ENCODE measurements at places on chromosomes 7 and 10. TPM values are rescaled to one million over a fixed set of nuclear protein-coding genes. Genes with fewer than 3 reads are reported as not detected.

DNA sequence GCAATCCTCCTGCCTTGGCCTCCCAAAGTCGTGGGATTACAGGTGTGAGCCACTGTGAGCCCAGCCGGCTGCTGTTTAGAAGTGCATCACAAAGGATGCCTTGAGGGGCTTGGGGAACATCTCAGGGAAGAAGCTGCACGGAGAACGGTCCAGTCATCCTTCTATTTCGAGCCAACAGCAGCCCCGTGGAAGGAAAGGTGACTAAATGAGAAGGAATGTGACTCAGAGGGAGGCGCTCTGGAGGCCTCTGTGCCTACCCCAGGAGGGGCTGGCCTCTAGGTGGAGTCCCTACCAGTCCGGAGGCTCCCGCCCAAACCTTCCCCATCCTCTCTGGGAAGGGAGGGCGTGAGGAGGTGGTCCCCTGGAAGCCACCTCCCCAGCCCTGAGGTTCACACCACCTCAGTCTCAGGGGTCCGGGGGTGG is 76.2 kb downstream of the CTBP2 start:
- peak overlapping the region; percentile 95 for H3K27ac ChIP-seq
- DNase-seq: no peak
- no peak overlapping the region for H3K4me3 ChIP-seq
- no peaks in the 10 kb centered on the region for H3K27me3 ChIP-seq
- H3K4me1 ChIP-seq: peaks cover 3% of the 10 kb centered on the region

- DNase-seq: no peak
- H3K36me3 ChIP-seq: no peaks in the 10 kb centered on the region
- no peaks in the 10 kb centered on the region for H3K4me1 ChIP-seq
- no peak overlapping the region for H3K4me3 ChIP-seq
- H3K27ac ChIP-seq: no peak overlapping the region
Measured at GRCh38 chr7:116334555-116334954, 124.2 kb downstream of the TES start.

The VWC2 gene
- 0.06 TPM for total RNA-seq

GRCh38 chr10:56537984-56538383 is 176.9 kb upstream of the ZWINT start:
- no peaks in the 10 kb centered on the region for H3K4me1 ChIP-seq
- no peak overlapping the region for H3K27ac ChIP-seq
- no peak overlapping the region for H3K4me3 ChIP-seq
- no peak for DNase-seq
- no peaks in the 10 kb centered on the region for H3K36me3 ChIP-seq

The SFTPA2 gene
- 0.13 TPM for total RNA-seq

DNA sequence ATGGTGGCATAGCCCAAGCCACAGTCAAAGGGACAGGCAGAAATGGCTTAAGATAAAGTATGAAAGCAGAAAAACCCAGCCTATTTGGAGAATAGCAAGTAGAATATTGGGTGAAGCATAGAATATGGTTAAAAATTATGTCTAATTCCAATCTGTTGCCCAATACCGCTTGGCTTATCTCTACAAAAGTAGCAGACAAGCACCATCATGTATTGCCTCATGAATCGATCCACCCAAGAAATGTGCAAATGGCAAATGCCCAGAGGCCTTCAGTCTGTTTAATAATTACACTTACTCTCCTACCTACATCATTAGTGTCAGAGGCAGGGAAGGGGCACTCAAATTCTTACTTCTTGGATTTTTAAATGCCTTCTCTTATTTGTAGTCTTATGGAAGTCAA is 130.9 kb upstream of the ADAM12 start:
- no peak overlapping the region for H3K27ac ChIP-seq
- no peak overlapping the region for H3K4me3 ChIP-seq
- H3K36me3 ChIP-seq: no peaks in the 10 kb centered on the region
- H3K27me3 ChIP-seq: no peaks in the 10 kb centered on the region

DNA sequence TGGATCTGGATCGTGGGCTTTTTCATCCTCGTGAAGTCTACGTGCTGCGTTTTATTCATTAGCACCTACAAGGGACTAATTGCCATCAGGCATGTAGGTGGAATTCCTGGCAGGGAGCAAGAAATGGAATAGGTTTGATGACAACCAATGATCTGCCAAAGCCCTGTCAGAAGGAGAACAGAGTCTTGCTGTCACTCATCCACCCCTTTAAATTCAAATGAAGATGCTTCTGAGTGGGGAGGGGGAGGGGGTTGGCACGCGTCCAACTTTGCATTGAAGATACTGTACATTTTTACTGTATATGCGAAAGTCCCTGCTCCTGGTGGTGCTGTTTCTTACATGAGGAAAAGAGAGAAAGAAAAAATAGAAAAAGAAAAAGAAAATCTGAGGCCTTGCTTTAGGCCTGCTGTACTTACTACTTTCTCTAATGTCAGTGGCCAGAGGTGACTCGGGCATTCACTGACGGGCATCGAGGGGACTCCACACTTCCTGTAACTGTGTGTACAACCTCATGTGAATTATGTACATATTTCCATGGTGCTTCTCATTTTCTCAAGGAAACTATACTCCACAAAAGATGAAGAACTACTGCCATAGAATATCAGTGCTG is 569.1 kb downstream of the INHBA start:
- H3K4me1 ChIP-seq: peaks cover 6% of the 10 kb centered on the region
- no peak overlapping the region for H3K4me3 ChIP-seq
- H3K36me3 ChIP-seq: no peaks in the 10 kb centered on the region
- no peaks in the 10 kb centered on the region for H3K27me3 ChIP-seq

GRCh38 chr10:119378737-119379067 is 163.8 kb downstream of the RGS10 start:
- H3K4me1 ChIP-seq: no peaks in the 10 kb centered on the region
- H3K4me3 ChIP-seq: no peak overlapping the region
- no peaks in the 10 kb centered on the region for H3K36me3 ChIP-seq

- DNase-seq: peak; percentile 31
- no peaks in the 10 kb centered on the region for H3K36me3 ChIP-seq
- no peak overlapping the region for H3K4me3 ChIP-seq
- H3K27me3 ChIP-seq: no peaks in the 10 kb centered on the region
- no peaks in the 10 kb centered on the region for H3K4me1 ChIP-seq
Measured at GRCh38 chr7:15489383-15489782, 72.4 kb downstream of the AGMO start.

GRCh38 chr10:131490991-131491594 is 179.6 kb upstream of the TCERG1L start:
- no peak overlapping the region for H3K27ac ChIP-seq
- DNase-seq: no peak
- no peaks in the 10 kb centered on the region for H3K4me1 ChIP-seq
- no peaks in the 10 kb centered on the region for H3K36me3 ChIP-seq
- H3K4me3 ChIP-seq: no peak overlapping the region

- H3K4me1 ChIP-seq: peaks cover 2% of the 10 kb centered on the region
- DNase-seq: no peak
- no peaks in the 10 kb centered on the region for H3K36me3 ChIP-seq
- no peak overlapping the region for H3K4me3 ChIP-seq
Measured at GRCh38 chr10:42652858-42653257, 14.5 kb upstream of the ZNF33B start.

DNA sequence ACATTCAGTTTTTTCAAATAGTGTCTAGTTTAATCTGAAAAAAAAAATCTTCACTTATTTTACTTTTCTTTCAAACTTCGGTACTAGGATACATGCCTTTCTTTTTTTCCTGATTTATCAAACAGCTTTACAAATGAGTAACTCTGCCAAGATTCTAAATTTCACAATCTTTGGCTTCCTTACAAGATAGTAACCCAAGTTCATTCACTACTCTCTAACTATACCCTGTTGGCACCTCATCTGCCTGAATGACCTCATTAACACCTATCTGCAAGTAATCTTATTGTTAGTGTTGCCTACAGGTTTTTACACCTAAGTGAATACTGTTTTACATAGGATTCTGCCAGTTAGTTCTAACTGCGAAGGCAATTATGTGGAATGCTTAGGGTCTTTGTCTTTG is 159.8 kb downstream of the FOXP2 start:
- H3K27me3 ChIP-seq: no peaks in the 10 kb centered on the region
- no peak overlapping the region for H3K27ac ChIP-seq
- DNase-seq: no peak
- no peaks in the 10 kb centered on the region for H3K4me1 ChIP-seq
- no peaks in the 10 kb centered on the region for H3K36me3 ChIP-seq
- no peak overlapping the region for H3K4me3 ChIP-seq

DNA sequence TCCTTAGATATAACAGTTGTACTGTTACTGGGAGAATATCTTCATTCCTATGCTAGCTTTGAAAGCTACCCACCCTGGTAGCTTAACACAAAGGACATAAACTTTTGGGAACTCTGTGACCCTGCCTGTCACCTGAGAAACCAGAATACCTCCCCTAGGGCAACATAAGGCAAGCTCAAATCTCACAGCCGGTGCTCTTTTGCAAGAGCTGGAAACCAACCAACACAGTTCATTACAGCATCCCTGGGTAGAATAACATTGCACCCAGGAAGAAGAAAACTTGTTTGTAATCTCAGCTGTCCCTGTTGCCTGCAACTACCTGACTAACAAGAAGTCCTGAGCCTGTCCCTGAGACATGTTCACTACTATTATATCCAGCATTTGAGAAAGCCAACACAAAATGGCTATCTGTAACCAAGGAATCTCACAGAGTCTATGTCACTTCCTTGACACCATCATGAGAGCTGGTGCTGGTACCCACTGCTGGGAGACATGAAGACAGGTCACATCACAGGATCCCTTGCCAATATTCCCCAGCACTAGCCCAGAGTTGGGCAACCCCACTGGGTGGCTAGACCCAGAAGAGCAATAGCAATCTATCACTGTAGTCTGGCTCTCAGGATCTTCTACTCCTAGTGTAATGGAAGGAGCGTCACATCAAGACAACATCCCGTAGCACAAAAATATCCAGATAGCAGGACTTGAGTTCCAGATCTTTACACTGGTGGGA is 31.3 kb downstream of the AKR1C3 start:
- no peaks in the 10 kb centered on the region for H3K27me3 ChIP-seq
- H3K4me3 ChIP-seq: no peak overlapping the region
- no peak overlapping the region for H3K27ac ChIP-seq
- no peaks in the 10 kb centered on the region for H3K4me1 ChIP-seq
- DNase-seq: no peak
- no peaks in the 10 kb centered on the region for H3K36me3 ChIP-seq

The PRSS2 gene
- not detected for total RNA-seq

The ELN gene
- total RNA-seq: 44.8 TPM

The CNPY1 gene
- not detected for total RNA-seq

DNA sequence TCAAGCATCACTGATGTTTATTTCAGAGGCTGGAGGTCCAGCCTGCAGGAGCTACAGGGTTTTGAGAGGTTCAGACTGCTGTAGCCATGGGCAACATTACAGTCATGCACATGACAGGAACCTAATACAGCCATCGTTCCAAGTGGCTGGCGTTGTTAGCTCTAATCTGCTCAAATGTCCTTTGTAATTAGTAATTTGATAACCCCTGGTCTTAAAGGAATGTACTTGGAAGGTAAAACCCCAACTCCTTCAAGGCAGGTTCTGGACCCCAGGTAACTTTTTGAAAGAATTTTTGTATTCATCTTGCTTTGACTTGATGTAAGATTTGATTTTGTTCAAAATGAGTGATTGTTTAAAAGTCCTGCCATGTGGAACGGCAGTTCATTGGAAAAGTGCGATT is 34.7 kb upstream of the FOXI2 start:
- no peaks in the 10 kb centered on the region for H3K27me3 ChIP-seq
- peak; percentile 93 for DNase-seq
- H3K4me1 ChIP-seq: no peaks in the 10 kb centered on the region
- no peak overlapping the region for H3K27ac ChIP-seq

- H3K27ac ChIP-seq: no peak overlapping the region
- no peaks in the 10 kb centered on the region for H3K4me1 ChIP-seq
- H3K4me3 ChIP-seq: no peak overlapping the region
- H3K27me3 ChIP-seq: no peaks in the 10 kb centered on the region
- DNase-seq: peak; percentile 25
- H3K36me3 ChIP-seq: peaks cover 3% of the 10 kb centered on the region
Measured at GRCh38 chr7:154871507-154871906, 131.4 kb downstream of the PAXIP1 start.

The CHCHD2 gene
- 261 TPM for total RNA-seq

- no peak for DNase-seq
- no peaks in the 10 kb centered on the region for H3K27me3 ChIP-seq
- H3K4me3 ChIP-seq: no peak overlapping the region
- peaks cover 2% of the 10 kb centered on the region for H3K4me1 ChIP-seq
- no peaks in the 10 kb centered on the region for H3K36me3 ChIP-seq
Measured at GRCh38 chr7:37930226-37930948, 9.9 kb downstream of the EPDR1 start.

The ASAH2 gene
- total RNA-seq: 1.3 TPM

DNA sequence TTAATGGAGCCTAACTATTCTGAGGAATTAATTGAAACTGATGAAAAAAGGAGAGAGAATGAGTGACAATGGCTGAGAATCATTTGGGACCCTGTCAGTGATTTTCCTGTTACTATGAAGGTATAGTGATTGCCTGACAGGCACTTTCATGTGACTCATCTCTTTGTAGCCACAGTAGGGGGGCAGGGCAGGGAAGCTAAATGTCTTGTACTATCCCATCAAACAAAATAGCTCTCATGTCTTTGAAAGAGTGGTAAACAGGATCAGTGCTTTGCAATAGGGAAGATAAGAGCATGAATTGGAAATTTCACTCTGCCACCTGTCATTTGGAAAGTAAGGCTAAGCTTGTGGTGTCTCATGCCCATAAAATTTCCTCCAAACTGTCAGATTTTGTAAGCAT is 94.5 kb upstream of the GSDME start:
- DNase-seq: no peak
- no peaks in the 10 kb centered on the region for H3K27me3 ChIP-seq
- H3K4me1 ChIP-seq: no peaks in the 10 kb centered on the region
- no peak overlapping the region for H3K4me3 ChIP-seq
- H3K27ac ChIP-seq: no peak overlapping the region
- no peaks in the 10 kb centered on the region for H3K36me3 ChIP-seq

DNA sequence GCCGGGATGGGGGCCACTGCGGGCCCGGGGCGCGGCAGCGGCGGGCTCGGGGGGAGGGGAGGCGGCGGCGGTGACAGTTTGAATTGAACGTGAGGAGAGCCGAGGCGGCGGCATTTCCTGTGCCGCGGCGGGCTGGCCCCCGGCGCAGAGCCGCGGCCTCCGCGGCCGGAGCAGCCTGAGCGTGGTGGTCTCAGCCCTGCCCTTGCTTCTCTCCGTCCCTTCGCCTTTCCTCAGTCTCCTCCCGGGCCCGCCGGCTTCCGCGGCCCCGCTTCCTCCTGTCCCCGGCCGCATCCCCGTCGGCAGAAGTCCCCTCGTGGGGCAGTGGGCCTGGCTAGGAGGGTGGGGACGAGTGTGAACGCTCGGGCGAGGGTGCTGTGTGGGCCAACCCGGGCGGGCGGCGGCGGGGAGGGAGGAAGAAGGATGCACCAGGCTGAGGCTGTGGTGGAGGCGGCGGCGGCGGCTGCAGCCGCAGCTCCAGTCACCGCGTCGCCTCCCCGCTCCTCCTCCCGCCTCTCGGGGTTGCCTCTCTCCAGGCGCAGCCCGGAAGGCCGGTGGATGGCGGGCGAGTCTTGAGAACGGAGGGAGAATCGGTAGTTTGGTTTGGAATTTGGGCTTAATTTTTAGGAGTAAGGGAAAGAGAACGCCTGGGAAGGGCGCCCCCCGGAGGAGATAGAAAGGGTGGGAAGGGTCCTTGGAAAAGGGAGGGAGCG is 690 bp downstream of the SEPTIN7 start:
- peak overlapping the region; percentile 99 for H3K27ac ChIP-seq
- peak; percentile 85 for DNase-seq
- H3K36me3 ChIP-seq: no peaks in the 10 kb centered on the region
- peak overlapping the region; percentile 67 for H3K4me3 ChIP-seq
- H3K4me1 ChIP-seq: peaks cover 13% of the 10 kb centered on the region
- no peaks in the 10 kb centered on the region for H3K27me3 ChIP-seq

- no peaks in the 10 kb centered on the region for H3K36me3 ChIP-seq
- no peaks in the 10 kb centered on the region for H3K4me1 ChIP-seq
- H3K27me3 ChIP-seq: no peaks in the 10 kb centered on the region
- H3K4me3 ChIP-seq: no peak overlapping the region
- no peak overlapping the region for H3K27ac ChIP-seq
Measured at GRCh38 chr7:123494193-123494796, 40.1 kb downstream of the IQUB start.
